Activated naive CD8-positive, alpha-beta T cell treated with anti-CD3 and anti-CD28 coated beads for 36 hours (primary cell): ENCODE measurements at places on chromosomes 7 and 10. TPM values are rescaled to one million over a fixed set of nuclear protein-coding genes. Genes with fewer than 3 reads are reported as not detected.

- H3K36me3 ChIP-seq, result peaks cover 1% of the 10 kb centered on the region
- DNase-seq, result no peak
- no peak overlapping the region for H3K4me3 ChIP-seq
- H3K27ac ChIP-seq, result no peak overlapping the region
- peaks cover 31% of the 10 kb centered on the region for H3K4me1 ChIP-seq
Measured at GRCh38 chr10:110216240-110216639, 8.8 kb downstream of the MXI1 start.

DNA sequence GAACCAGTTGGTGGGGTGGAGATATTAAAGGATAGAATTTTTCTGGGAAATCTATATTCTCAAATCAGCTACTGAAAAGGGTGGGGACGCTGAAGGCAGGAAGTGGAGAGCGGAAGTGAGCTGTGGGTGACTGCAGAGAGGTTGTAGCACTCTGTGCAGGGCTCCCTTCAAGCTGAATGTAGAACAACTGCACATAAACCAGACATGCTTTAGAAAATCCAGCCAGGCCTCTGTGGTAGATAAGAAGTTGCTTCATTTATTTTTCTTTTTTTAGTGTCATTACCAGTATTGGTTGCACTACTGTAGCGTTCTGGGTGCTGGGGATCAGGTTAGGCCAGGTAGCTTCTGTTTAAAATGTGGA, 127.8 kb downstream of the CELF2 start:
- no peaks in the 10 kb centered on the region for H3K27me3 ChIP-seq
- no peaks in the 10 kb centered on the region for H3K36me3 ChIP-seq
- H3K27ac ChIP-seq, result peak overlapping the region; percentile 92
- DNase-seq, result peak; percentile 50
- H3K4me1 ChIP-seq, result peaks cover 89% of the 10 kb centered on the region

DNA sequence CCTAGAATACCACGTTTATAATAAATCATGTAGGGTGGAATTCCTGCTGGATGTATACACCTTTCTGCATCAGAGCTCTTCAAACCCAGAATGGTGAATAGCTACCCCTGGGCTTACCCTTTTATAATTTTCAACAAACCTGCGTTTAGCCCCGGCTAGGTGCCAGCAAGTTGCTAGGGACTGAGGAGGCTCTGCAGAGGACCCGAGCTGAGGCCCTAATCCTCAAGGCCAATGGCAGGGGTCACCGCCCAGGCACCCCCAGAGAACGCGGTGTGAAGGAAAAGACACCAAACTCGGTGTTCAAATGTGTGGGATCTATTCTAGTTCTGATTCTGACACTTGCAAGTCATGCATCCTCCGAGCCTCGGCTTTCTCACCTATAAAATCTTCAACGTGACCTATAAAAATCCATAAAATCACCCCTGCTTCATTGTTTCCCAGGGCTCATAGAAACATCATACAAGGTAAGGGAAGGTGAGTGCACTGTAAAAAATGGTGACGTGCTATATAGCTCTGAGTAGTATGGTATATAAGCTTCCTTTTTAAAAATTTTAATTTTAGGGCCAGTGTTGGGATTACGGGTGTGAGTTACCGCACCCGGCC, 2.5 kb upstream of the ANXA11 start:
- peaks cover 29% of the 10 kb centered on the region for H3K4me1 ChIP-seq
- H3K36me3 ChIP-seq, result peaks cover 3% of the 10 kb centered on the region
- no peak for DNase-seq
- peaks cover 4% of the 10 kb centered on the region for H3K27me3 ChIP-seq
- H3K27ac ChIP-seq, result no peak overlapping the region
- H3K4me3 ChIP-seq, result no peak overlapping the region

GRCh38 chr7:15199482-15199881, 296.9 kb upstream of the DGKB start:
- H3K4me3 ChIP-seq, result no peak overlapping the region
- H3K4me1 ChIP-seq, result no peaks in the 10 kb centered on the region
- H3K36me3 ChIP-seq, result no peaks in the 10 kb centered on the region
- DNase-seq, result no peak
- no peak overlapping the region for H3K27ac ChIP-seq

- peak overlapping the region; percentile 100 for H3K4me3 ChIP-seq
- H3K27me3 ChIP-seq, result no peaks in the 10 kb centered on the region
- H3K27ac ChIP-seq, result peak overlapping the region; percentile 99
- DNase-seq, result no peak
Measured at GRCh38 chr7:151225948-151226510, 976 bp downstream of the ABCF2 start.

DNA sequence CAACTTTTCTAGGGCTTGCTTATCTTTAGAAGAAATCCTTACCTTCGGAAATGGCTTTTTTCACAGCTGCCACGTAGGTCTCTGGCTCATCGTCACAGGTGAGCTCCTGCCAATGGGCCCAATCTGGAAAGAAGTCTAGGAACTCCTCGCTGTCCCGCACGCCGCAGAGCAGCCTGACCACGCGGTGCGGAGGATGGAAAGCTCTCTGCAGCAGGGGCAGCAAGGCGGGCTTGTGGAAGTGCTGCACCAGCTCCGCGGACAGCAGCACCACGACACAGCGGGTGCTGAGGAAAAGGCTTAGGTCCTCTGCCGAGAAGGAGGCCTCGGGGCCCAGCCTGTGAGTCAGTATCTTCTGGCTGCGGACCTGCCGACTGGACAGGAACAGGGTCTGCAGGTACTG, 10.8 kb downstream of the PIK3AP1 start:
- no peak for DNase-seq
- no peak overlapping the region for H3K27ac ChIP-seq
- no peak overlapping the region for H3K4me3 ChIP-seq
- H3K36me3 ChIP-seq, result no peaks in the 10 kb centered on the region
- no peaks in the 10 kb centered on the region for H3K27me3 ChIP-seq
- H3K4me1 ChIP-seq, result no peaks in the 10 kb centered on the region

Gene IFIT3
- total RNA-seq, result 28.7 TPM

GRCh38 chr7:114718861-114719260, 203.0 kb upstream of the MDFIC start:
- no peak overlapping the region for H3K27ac ChIP-seq
- no peaks in the 10 kb centered on the region for H3K36me3 ChIP-seq
- no peak overlapping the region for H3K4me3 ChIP-seq
- H3K4me1 ChIP-seq, result no peaks in the 10 kb centered on the region
- DNase-seq, result no peak

- H3K27me3 ChIP-seq, result peaks cover 12% of the 10 kb centered on the region
- no peak overlapping the region for H3K27ac ChIP-seq
- H3K4me1 ChIP-seq, result peaks cover 11% of the 10 kb centered on the region
- no peak for DNase-seq
- H3K4me3 ChIP-seq, result no peak overlapping the region
Measured at GRCh38 chr10:61869774-61870525, 31.5 kb upstream of the ARID5B start.

DNA sequence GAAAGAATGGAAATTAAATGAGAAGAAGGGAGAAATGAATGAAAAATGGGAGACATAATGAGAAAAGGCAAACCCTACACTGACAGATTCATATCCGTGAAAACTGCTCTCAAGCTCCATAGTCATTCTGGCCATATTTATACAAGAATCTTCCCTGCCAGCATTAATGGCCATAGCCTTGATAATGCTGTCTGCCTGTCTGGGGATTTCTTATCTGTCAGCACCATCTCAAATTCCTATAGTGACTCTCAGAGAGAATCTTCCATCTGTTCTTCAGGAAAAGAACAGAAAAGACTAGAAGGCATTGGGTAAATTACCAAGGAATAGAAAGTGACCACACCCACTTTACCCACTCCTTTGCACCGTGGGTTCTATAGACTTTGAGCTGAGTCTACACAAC, 295.9 kb downstream of the PLXNA4 start:
- H3K27ac ChIP-seq, result no peak overlapping the region
- no peaks in the 10 kb centered on the region for H3K4me1 ChIP-seq
- H3K4me3 ChIP-seq, result no peak overlapping the region
- no peak for DNase-seq
- no peaks in the 10 kb centered on the region for H3K36me3 ChIP-seq
- H3K27me3 ChIP-seq, result peaks cover 4% of the 10 kb centered on the region

- DNase-seq, result no peak
- no peaks in the 10 kb centered on the region for H3K36me3 ChIP-seq
- peaks cover 9% of the 10 kb centered on the region for H3K4me1 ChIP-seq
- no peaks in the 10 kb centered on the region for H3K27me3 ChIP-seq
- no peak overlapping the region for H3K4me3 ChIP-seq
- no peak overlapping the region for H3K27ac ChIP-seq
Measured at GRCh38 chr7:7917593-7917992, 51.0 kb upstream of the GLCCI1 start.

DNA sequence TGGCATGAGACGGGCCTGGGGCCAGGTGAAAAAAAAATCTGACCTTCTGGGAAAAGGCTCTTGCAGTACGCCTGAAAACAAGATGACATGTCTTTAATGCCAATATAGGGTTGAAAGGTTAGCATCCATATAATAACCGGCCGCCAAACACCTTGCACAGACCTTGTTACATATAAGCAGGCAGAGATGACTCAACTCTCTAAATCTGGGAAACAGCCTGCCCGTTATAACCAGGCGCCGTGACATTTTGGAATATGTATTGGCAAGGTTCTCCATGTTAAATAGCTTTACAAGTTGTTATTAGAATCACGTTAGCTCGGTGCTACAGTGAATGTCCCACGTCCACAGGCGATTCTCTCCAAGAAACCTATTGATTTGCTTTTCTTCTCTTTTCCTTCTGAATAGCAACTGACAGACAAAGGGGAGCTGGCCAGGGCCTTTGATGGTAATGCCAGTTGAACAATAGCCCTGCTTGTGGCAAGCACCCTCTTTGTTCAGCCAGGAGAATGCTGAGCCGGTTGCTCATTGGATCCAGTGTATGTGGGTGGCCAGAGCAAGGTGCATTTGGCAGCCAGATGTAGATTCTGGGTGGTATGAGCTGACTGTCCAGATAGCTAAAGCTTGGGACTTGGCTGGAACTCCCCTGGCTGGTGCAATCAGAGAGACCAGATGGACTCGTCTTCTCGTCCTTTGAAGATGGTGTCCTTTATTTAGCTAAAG, 80.1 kb upstream of the AUTS2 start:
- H3K4me1 ChIP-seq, result no peaks in the 10 kb centered on the region
- no peaks in the 10 kb centered on the region for H3K27me3 ChIP-seq
- no peak for DNase-seq

Gene PNLIPRP2
- not detected for total RNA-seq

Gene CCZ1
- total RNA-seq, result 98.2 TPM

DNA sequence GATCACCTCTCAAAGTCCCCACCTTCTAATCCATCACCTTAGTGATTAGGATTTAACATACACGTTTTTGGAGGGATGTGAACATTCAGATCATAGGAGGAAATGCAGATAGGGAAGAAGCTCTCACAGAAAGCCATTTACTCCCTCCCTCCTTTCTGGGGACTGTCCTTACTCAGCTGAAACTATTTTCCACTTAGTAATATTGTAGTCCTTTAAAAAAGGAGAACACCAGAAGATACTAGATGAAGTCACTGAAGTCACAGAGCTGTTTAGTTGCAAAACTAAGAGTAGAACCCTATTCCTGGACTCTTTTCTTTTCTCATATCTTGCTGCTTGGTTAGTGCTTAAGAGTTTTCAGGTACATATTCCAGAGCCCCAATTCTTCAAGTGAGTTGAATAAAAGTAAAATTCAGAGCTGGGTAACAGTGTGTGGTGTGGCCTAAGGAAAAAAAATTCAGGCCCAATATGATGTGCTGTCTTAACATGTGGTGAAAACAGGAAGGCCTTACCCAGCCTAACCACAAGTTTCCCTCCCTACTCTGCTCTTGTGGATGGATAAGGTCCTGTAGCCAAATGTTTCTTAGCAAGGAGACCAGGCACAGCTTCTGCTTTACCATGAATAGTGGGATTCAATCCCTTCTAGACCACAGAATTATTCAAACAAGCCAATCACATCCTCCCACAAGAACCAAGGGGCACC, 135.7 kb downstream of the INHBA start:
- no peak overlapping the region for H3K27ac ChIP-seq
- H3K36me3 ChIP-seq, result no peaks in the 10 kb centered on the region
- no peaks in the 10 kb centered on the region for H3K4me1 ChIP-seq

Gene HMX3
- 0.19 TPM for total RNA-seq

GRCh38 chr10:71741029-71741428, 21.5 kb upstream of the C10orf105 start:
- no peak for DNase-seq
- peaks cover 90% of the 10 kb centered on the region for H3K4me1 ChIP-seq
- H3K4me3 ChIP-seq, result no peak overlapping the region
- peak overlapping the region; percentile 86 for H3K27ac ChIP-seq
- peaks cover 32% of the 10 kb centered on the region for H3K36me3 ChIP-seq

Gene NEURL1
- total RNA-seq, result 3.1 TPM

DNA sequence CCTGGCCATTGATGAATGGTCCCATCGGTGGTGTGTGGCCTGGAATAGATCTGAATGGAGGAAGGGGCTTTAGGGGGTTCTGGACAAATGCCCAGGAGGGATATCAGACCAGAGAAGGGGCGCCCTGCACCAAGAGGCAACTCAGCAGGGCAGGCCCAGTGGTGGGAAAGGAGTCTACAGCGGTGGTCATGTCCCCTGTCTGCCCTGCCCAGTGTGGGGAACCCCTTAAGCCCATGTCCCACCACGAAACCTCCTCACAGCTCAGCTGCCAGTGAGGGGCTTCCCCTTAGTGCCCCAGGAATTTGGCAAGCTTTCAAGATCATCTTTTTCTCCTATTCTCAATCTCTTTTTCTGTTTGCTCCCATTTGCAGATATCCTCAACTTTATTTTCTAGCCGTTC, 14.1 kb upstream of the CCSER2 start:
- H3K4me3 ChIP-seq, result no peak overlapping the region
- H3K27me3 ChIP-seq, result peaks cover 8% of the 10 kb centered on the region
- H3K36me3 ChIP-seq, result no peaks in the 10 kb centered on the region
- H3K4me1 ChIP-seq, result peaks cover 18% of the 10 kb centered on the region
- H3K27ac ChIP-seq, result peak overlapping the region; percentile 7

Gene CRYGN
- total RNA-seq, result 0.74 TPM

GRCh38 chr10:76070916-76071315, 639.5 kb downstream of the LRMDA start:
- no peak overlapping the region for H3K4me3 ChIP-seq
- no peaks in the 10 kb centered on the region for H3K27me3 ChIP-seq
- no peak overlapping the region for H3K27ac ChIP-seq
- no peaks in the 10 kb centered on the region for H3K36me3 ChIP-seq
- no peaks in the 10 kb centered on the region for H3K4me1 ChIP-seq

DNA sequence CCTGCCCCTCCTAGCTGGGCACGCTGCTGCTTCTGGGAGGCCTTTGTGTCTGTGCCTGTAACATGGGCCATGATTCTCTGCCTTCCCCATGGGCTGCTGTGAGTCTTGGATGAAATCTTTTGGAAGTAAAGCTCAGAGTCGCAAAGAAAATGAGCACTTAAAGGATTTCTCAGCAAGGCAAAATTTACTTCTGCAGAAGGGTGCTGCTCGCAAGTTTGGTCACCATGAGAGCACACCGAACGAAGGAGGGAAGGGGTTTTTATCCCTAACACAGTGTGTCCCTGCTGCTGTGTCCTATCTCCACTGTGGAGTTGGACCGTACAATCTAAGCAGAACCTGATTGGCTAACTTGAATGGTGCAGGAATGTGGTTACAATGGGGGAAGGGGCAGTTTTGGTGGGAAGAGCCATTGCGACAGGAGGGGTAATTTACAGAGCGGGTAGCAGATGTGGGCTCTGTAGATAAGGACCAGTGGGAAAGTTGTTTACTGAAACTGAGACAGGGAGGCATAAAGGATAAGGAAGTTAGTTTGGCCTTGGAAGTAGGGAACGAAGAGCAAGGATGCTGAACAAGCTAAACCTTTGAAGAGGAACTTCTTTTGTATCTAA, 57.5 kb downstream of the FANK1 start:
- H3K27ac ChIP-seq, result no peak overlapping the region
- DNase-seq, result no peak
- H3K36me3 ChIP-seq, result no peaks in the 10 kb centered on the region
- H3K27me3 ChIP-seq, result no peaks in the 10 kb centered on the region

Gene TSPAN12
- total RNA-seq, result not detected
